ENCODE measurements at places on chromosomes 3 and 15. TPM values are rescaled to one million over a fixed set of nuclear protein-coding genes. Genes with fewer than 3 reads are reported as not detected.

UBR1 gene
- 32.4 TPM for total RNA-seq

LRRC49 gene
- 18.5 TPM for total RNA-seq

GANC gene
- total RNA-seq: 23.8 TPM

MCF2L2 gene
- total RNA-seq: 2.6 TPM

CTDSPL gene
- 29.4 TPM for total RNA-seq

DYNC1LI1 gene
- 50.8 TPM for total RNA-seq
